Kidney (tissue), 22 donors: ENCODE measurements at places on chromosomes 3 and 15.
A peak's percentile ranks its signal among the peaks of the same experiment; 100 is the strongest.

DNA sequence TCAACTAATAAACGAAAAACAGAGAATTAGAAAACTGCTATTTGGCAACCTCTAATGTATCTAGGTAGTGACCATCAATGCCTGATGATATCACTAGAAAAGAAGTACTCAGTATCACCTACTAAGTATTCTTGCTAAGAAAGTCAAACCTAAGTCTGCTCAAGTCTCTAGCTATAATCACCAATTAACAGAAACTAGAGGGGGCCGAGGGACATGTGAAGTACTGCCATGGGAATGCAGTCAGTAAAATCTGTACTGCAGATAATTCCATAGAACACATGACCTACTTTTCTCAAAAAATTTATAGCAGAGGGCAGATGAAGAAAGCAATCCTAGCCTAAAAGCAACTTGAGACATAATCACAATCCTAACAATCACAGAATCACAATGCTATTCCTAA, 51.4 kb downstream of the CPEB1 start:
- DNase-seq, result no peak

GRCh38 chr15:67882487-67883233, 42.8 kb upstream of the RNU6-1 start:
- peak; percentile 37 for DNase-seq

DNA sequence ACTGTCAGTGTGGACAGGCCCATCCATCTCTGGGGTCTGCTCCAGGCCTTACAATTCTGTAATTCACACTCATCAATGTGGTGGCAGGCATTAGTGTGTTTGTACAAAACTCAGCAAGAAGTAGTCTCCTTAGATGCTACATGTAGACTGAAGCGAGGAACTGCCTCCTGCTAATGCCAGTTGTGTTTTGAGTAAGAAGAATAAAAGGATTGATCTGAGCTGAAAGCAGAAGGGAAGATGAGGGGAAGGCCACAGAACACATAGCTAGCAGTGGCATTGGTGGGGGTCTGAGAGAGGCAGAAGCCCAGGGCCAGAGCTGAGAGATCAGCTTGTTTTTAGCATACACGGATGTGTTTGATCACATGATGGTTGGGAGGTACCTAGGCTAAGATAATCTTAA, 144.1 kb downstream of the TIGIT start:
- no peak for DNase-seq

- DNase-seq, result peak; percentile 32
Observed at GRCh38 chr3:113783463-113783862, 36.6 kb downstream of the ATP6V1A start.

- DNase-seq, result no peak
Observed at GRCh38 chr15:42734076-42734672, 2.8 kb downstream of the CDAN1 start.

GRCh38 chr3:195186041-195186709, 84.8 kb downstream of the XXYLT1 start:
- DNase-seq, result no peak

DNA sequence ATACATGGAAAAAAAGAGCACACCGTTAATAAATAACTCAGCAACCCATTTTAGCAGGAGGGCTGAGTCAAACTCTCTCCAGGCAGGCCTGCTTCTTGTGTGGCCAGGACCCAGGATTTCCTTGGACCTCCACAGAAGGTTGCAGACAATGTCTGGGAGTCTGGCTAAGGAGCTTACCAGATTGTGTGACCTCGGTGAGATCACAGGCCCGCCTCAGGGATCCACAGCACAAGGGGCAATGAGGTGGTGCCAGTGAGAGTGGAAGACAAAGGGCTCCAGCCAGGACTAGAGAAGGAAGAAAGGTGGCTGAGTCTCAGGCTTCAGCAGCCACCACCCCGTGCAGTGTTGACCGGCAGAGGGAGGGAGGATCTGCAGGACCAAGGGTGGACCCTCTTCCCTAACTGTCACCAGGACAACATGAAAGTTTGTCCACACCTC, 32.2 kb upstream of the SEC22A start:
- peak; percentile 26 for DNase-seq

DNA sequence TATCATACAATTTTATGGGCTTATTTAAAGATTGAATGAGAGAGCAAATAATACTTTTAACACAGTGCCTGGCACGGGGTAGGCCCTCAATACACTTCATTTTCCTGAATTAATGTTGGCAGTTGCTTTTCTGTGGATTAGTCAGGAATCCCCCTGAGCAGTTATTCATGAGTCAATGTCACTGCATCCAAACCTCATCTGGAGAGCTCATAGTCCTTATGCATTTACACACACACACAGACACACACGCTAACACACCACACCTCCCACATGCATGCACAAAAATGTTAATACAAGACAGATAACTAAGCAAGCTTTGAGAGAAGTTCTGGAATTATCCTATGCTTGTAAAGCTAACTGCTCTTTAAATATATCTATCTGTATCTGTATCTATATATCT, 34.0 kb upstream of the TNFAIP8L3 start:
- no peak for DNase-seq

DNA sequence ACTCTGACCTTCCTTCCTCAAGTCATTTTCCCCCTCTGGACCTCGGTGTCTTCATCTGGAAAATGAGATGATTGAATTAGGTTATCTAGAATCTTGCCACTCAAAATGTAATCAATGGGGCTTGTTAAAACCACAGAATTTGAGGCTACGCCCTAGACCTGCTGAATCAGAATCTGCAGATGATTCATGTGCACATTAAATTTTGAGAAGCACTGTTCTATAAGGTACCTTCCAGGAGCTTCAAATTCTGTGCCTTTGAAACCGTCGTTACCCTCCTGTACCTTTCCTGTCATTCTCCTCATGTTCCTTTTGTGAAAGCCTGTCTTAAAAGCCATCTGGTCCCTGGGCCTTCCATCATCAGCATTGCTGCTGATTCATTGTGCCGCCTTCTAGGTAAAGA, 172.4 kb upstream of the TOPAZ1 start:
- DNase-seq, result no peak

- no peak for DNase-seq
Observed at GRCh38 chr3:107985496-107985895, 105.3 kb downstream of the CD47 start.

GRCh38 chr3:48852151-48852550, 4.5 kb upstream of the PRKAR2A start:
- no peak for DNase-seq

DNA sequence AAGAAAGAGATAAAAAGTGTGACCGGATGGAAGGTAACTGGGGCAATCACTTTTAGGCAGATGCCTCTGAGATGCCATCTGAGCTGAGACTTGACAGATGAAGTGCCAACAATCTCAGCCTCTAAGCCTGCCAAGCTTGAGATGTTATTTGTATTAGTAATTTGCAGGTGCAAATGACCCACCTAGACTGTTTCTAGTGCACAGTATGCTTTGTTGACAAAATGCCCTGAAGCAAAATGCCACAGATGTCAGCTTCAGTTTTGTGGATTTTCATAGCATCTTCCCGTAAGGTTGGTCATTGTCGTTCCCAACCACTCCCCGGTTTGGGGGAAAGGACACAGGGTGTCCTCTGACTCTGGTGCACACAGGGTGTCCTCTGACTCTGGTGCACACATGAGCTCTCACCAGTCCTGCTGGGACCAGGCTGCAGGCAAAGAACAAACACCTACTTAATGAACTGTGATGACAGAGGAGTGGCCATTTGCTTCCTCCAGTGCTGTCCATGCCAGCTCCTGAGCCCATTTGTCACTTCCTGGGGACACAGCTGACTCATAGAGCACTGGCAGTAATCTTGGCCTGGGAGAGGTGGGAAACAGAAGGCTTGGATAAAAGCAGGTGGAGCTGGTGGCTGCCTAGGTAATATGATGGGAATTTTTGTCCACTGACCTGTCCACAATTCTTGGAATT, 16.7 kb upstream of the PPP1R2 start:
- DNase-seq, result no peak

DNA sequence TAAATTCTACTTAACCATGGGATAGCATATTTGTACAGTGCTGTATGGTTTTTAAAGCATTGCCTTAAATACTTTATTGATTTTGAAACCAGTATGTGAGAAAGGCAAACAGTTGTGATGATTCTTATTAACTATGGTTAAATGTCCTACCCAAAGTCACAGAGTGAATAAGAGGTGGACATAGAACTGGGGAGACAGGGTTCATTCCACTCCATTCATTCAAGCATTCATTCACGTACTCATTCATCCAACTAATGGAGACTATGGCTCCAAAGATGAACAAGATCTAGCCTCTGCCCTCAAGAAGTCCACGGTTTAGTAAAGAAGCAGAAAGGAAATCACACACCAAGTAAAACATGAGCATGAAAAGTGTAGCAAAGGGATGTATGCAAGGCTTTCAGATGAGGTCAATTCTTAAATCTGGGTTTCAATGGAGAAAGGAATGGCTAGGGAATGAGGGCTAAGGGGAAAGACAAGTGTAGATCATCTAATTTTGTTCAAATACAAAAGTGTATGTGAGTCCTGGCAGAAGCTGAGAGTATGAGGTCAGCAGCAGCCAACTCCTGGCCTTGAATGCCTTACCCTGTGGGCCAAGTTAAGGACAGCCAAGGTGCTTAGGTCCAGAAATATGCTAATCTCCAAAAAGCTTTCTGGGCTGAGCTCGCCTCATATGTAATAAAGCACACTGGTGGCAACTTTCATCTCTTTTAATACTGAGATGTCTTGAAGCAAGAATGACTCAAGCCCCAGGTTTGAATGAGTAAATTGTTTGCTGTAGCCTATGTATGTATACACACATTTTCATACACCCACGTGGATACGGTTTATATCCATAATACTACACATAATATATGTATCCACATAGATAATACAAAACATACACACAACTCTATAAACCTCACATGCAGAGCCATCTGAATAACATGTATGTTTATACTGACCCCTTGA, 4.3 kb downstream of the TNIK start:
- DNase-seq, result no peak

DNA sequence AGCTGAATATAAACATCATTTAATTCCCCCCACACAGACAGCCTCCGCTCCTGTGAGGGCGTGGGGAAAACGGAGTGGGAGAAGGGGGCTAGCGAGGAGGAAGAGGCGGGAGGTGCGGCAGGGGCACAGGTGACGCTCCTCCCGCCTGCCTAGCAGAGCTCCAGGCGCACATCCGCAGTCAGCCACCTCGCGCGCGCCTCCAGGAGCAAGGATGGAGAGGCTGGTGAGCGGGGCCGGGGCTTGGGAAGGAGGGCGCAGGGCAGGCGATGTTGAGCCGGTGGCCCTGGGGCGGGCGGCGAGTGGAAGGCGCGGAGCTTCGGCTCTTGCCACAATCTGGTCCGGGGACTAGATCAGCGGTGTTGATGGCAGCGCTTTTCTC, at the start of gene CD200:
Gene CD200 (plus strand): TSS at position 155 of the 379 bp plus-strand sequence. CDS start 57 bp downstream, at position 212.
- DNase-seq, result peak; percentile 89

GRCh38 chr3:151580591-151580990, 119.7 kb upstream of the IGSF10 start:
- peak; percentile 70 for DNase-seq

DNA sequence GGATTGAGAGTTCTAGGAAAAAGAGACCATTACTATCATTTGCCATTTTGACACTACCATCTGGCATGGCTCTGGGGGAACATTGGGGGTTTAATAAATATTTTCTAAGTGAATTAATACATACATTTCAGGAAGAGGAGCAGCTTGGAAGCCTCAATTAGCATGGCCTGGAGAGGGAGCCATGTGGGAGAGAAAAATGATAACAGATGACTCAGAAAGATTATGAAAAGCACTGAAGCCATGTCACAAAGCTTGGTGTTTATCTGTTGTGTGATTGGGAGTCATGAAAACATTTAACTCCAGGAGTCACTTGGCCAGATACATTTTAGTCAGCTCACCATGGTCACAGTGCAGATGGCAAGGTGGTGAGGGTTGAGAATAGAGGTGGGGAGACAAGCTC, 121.0 kb downstream of the SSR3 start:
- DNase-seq, result no peak

GRCh38 chr3:34073111-34073510, 274.7 kb downstream of the PDCD6IP start:
- DNase-seq, result no peak

GRCh38 chr15:84915606-84915958, 31.1 kb downstream of the SLC28A1 start:
- no peak for DNase-seq

DNA sequence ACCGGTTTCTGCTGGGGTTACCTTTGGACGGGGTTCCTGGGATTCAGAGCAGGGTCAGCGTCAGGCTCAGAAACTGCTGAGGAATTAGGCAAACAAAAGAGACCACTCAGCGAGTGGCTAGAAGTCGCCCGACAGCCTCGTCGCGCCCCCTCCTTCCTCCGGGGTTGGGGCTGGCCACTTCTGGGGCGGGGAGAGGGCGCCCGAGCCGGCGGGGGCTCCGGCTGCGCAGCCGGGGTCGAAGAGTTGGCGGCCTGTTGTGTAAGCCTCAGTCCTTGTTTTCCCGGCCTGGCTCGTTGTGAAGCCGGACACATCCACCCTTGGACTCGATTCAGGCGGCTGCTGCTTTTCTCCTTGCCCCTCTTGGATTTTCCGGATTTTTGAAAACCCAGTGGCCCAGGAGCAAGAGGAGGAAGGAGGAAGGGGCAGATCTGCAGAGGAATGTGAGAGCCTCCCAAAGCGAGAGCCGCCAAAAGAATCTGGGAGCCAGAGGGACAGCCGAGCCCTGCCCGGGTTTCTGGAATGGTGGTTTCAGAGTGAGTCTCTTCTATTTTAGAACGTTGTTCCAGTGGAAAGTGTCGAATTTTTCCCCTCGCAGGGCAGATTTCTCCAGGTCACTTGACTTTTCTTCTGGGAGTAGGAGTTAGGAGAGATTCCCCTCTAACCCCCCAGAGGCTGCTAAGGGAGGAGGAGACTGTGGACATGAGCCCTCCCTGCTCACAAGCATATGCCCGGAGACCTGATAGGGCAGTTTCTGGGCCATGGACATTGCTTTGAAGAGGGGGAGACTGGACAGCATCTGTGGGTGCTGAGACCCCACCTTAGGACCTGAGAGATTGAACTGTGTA, 666 bp downstream of the SNX33 start:
- DNase-seq, result no peak

DNA sequence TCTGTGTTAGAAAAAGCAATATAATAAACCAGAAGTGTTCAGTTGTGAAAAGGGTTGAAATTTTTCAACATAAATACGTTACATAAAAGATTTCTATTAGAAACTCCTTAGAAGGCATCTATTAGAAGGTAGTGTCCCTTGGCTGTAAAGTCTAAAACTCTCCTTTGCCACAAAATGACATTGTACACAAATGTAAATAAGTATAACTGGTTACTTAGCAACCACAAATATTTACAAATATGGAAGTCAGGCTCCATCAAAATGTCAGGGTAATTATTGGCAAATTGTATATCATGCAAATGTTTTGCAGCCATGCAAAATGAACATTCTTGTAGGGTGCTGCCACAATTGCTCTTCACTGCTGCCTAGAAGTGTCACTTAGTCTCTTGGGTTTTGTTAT, 419.1 kb upstream of the CDIN1 start:
- DNase-seq, result no peak

- DNase-seq, result no peak
Observed at GRCh38 chr3:7254251-7254650, 393.3 kb downstream of the GRM7 start.

GRCh38 chr3:138678086-138678485, 69.5 kb downstream of the FAIM start:
- peak; percentile 6 for DNase-seq

- DNase-seq, result peak; percentile 51
Observed at GRCh38 chr15:93274257-93274656, 185.2 kb upstream of the RGMA start.

- DNase-seq, result no peak
Observed at GRCh38 chr3:83193526-83193925, 1432.1 kb upstream of the GBE1 start.

GRCh38 chr15:70066004-70066403, 31.7 kb downstream of the TLE3 start:
- DNase-seq, result no peak
